Hematopoietic multipotent progenitor cell treated with erythropoietin and hydrocortisone succinate and interleukin-3 and kit ligand, for 8 days (in vitro differentiated cells): ENCODE measurements at places on chromosomes 7 and 10.

DNA sequence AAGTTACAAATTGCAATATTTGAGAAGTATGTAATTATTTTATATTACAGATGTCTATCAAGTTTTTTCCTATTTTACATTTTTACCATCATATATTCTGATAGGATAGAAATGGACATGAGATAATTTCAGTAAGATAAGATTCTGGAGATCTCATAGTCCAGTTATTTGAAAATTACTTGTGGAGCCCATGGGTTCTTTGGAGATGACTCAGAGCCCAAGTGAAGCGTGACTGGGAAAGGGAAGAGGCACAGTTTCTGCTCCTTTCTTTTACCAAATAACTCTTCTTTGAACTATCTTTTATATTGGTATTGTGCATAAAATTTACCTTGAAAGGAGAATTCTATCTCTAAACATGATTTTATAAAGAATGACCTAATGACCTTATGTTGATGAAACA lies 2.4 kb downstream of the CD36 start:
- DNase-seq, result no peak

DNA sequence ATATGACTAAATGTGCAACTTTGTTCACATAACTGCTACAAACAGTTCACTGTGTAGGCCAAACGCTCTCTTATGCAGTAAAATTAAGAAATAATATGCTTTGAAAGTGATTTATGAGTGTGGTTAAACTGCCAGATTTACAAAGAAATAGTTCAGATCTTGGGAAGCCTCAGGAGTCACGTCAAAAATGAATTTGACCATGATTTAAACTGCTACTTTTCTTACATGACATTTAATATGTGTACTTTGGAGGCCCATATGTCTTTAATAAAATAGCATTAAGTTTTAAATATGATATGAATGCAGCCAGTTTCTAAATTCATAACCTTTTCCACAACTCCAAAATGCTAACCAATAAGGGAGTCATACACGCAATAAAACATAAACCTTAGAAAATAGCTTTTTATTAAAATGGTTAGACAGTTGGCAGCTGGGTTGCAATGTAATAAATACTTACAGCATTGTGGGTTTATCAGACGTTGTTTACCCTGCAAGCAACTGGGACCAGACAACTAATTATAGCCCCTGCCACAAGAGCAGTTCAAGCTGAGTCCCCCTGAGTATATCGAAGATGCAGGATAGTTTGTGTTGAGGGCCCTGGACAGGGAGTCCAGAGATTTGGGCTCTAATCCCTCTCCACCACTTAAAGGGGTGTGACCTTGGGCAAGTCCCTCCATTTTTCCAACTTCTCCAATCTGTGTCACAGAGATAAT lies 640.4 kb downstream of the LRMDA start:
- DNase-seq, result no peak

DNA sequence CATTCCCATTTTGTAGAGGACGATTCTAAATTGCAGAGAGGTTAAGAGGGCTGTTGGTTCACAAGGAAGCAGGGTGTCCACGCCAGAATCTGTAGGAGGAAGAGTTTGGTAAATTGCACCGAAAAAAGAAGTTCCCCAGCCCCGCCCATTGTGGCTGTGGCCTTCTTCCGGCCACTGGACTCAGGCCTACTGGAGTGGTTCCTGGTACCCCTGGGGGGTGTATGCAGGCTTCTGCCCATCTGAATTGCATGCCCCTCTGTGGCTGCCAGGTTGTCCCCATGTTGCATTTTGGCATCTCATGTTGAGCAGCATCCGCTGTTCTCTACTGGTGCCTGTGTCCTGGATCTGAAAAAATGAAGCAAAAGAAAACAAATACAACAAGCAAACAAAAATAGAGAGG lies 234.2 kb downstream of the WDR11 start:
- DNase-seq, result no peak

DNA sequence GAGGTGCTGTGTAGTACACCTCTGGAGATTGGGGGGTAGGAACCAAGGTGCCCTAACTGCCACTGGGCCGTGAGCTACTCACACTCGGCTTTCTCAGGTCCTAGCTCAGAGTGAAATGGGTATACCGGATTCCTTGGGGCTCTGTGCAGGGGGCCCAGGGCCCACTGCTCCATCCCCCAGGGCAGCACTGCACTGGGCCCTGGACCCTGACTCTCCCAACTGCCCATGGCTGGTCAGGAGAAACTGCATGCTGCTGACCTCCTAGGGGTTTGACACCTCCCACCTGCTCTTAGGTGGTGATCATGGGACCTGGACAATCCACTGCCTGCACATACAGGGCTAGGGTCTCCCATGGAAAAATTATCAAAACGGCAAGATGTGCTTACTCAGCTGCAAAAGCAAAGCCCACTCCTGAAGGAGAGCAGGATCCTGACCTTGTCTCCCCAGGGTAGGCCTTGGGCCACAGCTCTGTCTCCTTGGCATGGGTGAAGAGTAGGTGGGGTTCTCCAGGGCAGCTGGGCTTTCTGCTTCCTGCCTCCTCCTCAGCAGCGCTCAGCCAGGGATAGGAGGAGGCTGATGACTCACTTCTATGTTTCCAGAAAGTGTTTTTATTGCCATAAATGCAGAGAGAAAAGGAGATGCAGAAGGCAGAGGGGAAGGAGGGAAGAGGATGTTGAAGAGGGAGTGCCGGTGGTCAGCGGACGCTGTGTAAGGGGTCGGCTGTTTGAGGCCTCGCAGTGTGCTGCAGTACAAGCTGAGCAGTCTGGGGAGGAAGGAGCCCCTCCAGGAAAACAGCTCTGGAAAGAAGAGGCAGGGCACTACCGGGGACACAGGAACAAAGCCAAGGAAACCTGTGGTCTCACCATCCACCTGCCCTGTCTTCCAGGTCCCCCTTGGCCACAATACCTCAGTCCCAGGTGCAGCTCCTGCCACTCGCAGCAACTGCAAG lies 107.8 kb downstream of the ARHGAP22 start:
- no peak for DNase-seq

GRCh38 chr10:123787566-123787965 lies 104.0 kb downstream of the CPXM2 start:
- no peak for DNase-seq

DNA sequence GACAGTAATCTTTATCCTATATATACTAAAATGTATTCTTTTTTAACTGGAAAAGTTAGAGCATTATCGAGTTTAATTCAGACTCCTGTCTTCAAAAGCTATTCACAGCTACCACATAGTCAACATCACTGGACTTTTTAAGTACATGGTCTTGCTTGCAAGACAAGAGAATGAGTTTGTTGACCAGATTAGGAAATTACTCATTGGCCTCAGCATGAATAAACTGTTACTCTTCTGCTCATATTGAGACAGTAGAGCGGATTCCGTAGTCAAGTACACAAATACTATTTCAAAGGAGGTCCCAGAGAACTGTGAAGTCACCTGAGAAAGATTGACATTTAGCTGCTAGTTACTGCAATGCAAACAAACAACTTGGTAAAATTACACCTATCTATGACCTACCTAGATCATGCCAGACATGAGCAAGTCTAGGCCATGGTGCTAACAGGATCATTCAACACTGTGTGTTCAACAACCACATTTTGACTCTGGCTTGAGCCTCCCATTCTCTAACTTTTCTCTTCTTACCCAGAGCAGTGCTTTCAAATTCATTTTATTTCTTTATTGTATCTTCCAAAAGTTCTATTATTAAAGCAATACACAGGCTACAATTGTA lies 280.9 kb downstream of the NEBL start:
- no peak for DNase-seq

- no peak for DNase-seq
These were observed 34.5 kb downstream of the CRHR2 start for GRCh38 chr7:30647589-30648364.

DNA sequence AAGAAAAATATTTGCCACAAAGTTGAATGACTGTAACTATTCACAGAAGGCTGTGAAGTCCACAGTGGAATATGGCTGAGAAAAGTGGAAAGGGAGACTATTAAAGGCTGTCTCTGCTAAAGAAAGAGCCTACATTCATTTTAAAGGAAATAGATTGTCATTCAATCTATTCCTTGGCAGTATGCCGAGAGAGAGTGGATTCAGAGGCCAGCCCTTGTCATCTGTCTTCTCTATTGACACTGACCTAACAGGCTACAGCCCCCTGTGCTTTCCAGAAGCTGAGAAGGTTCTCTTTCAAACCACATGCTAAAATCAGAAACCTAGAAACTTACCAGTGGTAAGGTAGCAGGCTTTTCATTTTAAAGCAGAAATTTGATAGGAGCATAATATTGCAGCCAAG lies 12.1 kb downstream of the ODAD2 start:
- DNase-seq, result no peak

GRCh38 chr7:31986878-31987518 lies 83.2 kb downstream of the PDE1C start:
- DNase-seq, result no peak

- DNase-seq, result no peak
These were observed 76.7 kb downstream of the GPR26 start for GRCh38 chr10:123742751-123743440.
